ENCODE measurements at places on chromosomes 1 and 21.

DNA sequence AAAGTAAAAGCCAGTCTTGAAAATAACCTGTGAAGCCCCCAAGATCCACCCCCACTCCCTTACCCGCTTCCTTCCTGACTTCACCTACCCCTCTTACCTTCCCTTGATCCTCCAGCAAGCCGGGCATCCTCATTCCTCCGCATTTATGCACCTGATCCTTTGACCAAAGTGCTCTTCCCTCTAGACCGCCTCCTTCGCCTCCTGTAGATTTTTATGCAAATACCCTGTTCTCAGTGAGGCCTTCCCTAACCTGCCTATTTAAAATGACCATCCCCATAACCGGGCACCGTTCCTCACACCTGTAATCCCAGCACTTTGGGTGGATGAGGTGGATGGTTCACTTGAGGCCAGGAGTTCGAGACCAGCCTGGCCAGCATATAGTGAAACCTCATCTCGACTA, 1.1 kb upstream of the NENF start:
- no peak for DNase-seq

- DNase-seq, result no peak
These were observed 9.8 kb downstream of the SH3GLB1 start for GRCh38 chr1:86714159-86714558.

DNA sequence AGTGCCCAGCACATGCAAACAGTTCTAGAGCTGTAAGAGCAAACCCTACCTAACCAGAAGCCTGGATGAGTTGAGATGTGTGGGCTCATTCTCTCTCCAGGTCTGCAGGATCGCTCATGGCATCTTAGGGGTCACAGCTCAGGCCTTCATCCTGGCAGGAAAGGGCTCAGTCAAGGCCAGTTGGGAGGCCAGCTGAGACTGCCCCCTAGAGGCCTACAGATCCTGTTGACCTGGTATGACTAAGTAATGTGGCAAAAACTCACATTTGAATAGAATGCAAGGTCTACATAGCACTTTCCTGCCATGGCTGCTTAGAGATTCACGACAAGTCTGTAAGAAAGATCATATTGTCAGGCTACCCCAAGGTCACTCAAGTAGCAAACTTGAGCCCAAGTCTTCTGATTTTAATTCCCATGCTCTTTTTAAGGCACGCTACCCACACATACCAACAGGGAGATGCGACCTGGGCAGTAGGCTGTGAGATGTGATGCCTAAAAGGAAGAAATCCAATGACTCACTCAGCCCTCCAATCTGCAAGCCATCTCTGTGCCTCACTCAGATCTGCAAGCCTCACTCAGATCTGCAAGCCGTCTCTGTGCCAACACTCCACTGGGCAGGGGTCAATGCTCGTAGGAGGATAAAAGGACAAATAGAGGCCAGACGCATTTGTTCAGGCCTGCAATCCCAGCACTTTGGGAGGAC, 5.1 kb upstream of the CAPN8 start:
- DNase-seq, result no peak

- no peak for DNase-seq
These were observed 28.9 kb downstream of the DOP1B start for GRCh38 chr21:36185523-36185922.

DNA sequence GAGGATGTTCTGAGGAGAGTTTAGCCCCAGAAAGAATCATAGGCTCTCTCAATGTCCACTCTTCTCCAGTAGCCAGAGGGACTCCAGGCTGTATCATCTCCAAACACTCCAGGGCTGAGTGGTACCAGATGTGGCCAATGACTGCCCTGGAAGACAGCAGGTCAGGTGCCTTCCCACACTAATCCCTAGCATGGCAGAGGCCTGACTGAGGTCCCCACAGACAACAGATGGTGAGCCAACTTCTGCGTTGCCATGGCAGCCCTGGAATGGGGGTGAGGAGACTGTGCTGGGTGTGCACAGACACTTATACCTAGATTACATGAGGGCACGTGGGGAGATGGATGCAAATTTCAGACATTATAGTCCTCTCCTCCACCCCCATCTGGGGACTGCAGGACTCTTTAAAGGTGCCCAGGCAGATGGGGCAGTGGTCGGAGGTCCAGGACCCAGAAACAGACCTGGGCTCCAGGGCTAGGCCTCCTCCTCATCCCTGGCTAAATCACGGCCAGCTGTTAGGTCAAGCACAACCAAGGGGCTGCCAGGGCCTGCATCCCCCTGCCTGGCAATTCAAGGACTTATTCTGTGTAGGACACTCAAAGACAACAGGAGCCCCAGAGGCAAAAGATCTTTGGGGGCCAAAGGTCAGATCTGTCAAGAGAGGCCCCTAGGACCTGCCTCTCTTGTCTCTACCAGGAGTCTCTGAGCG, 42.9 kb downstream of the CAMK2N1 start:
- DNase-seq, result no peak

GRCh38 chr1:162823231-162823630, 32.7 kb downstream of the HSD17B7 start:
- no peak for DNase-seq

DNA sequence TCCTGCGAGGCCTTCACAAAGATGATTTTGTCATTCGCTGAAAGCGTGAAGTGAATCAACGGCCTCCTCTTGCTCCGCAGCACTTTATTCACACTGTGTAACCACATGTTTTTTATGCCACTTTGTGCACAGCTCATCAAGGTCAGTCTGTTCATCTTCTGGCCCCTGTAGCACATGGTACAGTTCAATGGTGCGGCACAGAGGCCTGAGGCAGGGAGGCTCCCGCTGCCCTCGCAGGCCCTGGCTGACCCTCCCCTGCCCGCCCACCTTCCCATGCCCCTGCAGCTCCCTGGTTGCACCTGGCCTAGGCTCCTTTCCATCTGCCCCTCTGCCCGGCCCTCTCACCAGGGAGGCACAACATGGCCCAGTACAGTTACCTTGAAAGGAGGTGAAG, 87.5 kb downstream of the CD247 start:
- no peak for DNase-seq

DNA sequence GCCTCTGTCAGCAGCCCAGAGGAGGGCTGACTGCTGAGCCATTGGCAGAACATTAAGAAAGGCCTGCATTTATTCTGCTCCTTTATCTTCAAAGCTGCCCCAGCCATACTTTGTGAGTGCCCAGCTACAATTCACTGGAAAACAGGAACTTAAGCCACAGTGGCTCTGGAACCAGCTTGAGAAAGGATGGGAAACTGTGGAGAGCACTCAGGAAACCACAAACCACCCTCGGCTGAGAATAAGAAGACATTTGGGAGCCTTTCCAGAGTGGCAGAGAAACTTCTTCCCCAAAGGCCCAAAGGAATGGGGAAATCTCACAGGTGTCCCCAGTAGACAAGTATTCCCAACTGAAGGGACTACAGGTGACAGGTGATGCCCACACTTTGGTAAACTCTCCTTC, 1.8 kb downstream of the LAMB3 start:
- no peak for DNase-seq

DNA sequence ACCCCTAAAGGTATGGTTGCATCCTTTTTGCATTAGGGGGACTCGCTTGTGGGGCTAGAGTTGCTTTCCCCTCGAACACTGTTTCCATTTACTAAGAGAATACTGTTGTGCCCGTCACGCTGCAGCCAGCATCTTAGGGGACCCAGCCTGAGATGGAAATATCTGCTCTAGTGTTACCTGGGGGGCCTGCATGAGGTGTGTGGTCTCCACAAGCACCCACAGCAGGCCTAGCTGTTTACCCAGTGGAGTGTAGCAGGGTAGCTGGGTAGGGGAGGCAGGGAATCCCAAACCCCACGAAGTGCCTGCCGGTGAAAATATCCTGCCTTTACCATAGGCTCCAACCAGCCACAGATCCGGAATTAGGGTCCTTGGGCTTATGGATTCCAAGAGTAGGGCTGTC, 303.6 kb downstream of the PTPRU start:
- DNase-seq, result no peak

DNA sequence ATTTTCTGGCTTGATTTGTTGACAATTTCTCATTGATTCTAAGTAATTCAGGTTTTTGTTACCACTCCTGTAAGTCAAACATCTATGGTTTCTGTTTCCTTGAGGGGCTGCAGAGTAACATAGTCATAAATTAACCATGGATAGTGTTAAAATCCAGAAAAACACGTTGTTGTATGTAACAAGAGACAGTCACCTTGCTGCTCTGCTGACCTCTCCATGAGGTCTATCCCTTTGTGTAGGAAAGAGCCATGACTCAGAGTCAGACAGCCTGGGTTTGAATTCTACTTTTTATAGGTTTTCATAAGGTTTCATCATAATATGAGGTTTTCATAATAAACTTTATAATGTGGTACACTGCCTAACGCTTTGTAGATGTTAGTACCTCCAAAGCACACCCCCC, 27.6 kb upstream of the NBL1 start:
- no peak for DNase-seq

DNA sequence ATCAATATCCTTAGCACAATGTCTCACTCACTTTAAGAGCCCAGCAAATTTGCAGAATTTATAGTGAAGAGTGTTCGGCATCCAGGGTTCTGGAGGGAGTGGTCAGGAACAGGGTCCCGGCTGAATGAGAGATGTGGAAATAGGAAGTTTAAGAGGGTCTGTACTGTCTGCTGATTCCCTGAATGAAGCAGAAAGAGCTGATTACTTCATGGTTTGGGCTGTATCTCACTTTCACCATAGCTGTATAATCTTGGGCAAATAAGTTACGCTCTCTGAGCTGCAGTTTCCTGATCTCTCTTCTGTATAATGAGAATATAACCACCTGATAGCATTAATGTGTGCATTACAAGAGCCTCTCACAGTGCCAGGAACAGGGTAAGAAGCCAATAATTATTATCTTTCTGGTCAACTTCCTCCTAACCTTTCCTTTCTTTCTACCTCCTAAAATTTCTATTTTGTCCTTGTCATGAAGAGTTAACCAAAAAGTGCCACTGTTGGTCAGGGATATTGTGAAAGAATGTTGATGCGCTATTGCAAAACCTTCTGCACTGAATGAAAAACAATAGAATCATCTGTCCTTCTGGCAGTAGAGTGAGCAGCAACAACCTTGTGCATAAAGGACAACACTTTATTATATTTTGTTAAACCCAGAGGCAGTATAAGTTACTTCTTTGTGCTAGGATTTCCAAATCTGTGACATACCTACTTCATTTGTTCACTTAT, 14.7 kb upstream of the PTGFR start:
- DNase-seq, result no peak

- no peak for DNase-seq
These were observed 51.5 kb downstream of the TOMM20 start for GRCh38 chr1:235077163-235077540.

- peak; percentile 78 for DNase-seq
These were observed 11.7 kb upstream of the BNIPL start for GRCh38 chr1:151024540-151025146.

DNA sequence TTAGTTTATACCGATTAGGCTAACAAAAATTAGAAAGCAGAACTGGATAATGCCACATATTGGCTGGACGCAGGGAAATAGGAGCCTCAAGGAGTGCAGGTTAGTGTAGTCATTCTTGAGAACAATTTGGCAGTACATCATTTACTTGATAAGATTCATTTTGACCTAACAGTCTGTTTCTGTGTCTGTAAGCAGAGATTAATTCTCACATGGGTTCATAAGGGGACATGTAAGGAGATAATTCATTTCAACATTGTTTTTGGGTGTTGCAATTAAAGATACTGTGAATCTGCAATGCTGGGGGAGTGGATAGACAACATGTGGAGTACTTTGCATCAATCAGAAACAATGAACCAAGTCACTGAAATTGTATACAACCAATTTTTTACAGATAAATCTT, 32.0 kb downstream of the AGO3 start:
- no peak for DNase-seq

GRCh38 chr1:230222678-230223077, 155.6 kb downstream of the GALNT2 start:
- DNase-seq, result no peak

GRCh38 chr21:44513389-44514217, 26.4 kb downstream of the KRTAP10-1 start:
- no peak for DNase-seq

- DNase-seq, result no peak
These were observed 685 bp upstream of the DDI2 start for GRCh38 chr1:15616373-15617172.

DNA sequence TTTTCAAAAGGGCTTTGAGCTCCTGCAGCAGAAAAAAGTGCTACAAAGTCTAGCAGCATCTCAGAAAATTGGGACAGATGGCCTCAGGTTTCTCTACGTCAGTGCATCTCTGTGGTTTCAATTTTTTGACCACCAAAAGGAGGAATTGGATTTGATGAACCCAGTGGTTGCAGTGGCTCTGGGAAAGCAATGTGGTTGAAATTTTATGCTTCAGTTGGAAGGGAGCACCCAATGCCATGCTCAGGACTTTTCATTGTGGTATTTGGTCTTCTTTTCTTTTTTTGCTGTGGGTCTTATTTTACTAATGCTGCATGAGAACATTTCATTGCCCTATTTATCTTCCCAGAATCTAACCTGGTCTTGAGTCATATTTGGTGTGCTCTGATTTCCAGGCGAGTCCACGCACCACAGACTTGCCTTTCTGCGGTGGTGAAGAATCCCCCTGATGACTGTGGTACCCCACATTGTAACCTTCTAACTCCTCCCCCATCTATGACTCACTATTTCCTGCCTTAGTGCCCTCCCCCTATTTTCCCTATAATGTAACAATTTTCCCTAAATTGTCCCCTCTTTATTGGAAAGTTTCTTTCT, 56.7 kb downstream of the S1PR1 start:
- peak; percentile 37 for DNase-seq

- no peak for DNase-seq
These were observed 27.3 kb upstream of the THEM4 start for GRCh38 chr1:151936653-151937052.

GRCh38 chr1:89939059-89939570, 55.8 kb upstream of the ZNF326 start:
- no peak for DNase-seq

GRCh38 chr1:26019641-26020315, 1.8 kb upstream of the EXTL1 start:
- no peak for DNase-seq

DNA sequence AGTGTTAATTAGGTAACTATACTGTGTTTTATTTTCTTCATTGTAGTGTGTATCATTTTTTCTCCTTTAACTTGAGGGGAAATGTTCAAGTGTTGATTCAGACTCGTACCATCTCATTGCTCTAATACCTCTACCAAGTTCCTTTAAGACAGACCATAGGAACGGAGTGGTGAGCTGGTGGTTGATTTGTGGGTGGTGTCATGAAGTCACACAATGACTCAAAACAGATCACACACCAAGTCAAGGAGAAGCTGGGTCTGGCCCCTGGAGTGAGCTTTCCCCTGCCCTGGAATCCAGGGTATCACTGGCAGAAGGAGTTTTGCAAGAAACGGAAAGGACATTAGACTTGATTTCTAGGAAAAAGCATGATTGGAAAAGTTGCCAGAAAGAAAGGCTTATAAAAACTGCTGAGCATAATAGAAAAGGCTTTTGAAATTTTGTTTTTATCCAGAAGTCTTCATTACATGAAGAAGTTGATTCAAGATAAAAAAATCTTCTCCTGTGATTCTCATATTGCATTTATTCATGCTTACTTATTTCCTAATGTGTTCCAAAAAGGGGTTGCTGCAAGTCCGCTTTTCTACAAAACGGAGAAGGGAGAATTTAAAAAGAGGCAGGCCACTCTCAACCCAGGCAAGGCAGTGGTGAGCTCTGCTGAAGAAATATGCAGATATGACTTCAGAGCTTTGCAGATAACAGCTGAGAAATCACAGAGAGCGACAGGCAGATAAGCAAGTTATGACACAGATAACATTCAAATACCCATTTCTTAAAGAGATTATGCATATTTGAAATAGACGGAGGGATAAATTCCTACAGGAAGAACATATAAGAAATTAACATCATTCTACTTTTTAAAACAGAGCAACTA, 79.7 kb downstream of the TBX19 start:
- no peak for DNase-seq

GRCh38 chr1:8813016-8813763, 4.2 kb downstream of the RERE start:
- no peak for DNase-seq
